ENCODE measurements at places on chromosomes 16 and 17.

DNA sequence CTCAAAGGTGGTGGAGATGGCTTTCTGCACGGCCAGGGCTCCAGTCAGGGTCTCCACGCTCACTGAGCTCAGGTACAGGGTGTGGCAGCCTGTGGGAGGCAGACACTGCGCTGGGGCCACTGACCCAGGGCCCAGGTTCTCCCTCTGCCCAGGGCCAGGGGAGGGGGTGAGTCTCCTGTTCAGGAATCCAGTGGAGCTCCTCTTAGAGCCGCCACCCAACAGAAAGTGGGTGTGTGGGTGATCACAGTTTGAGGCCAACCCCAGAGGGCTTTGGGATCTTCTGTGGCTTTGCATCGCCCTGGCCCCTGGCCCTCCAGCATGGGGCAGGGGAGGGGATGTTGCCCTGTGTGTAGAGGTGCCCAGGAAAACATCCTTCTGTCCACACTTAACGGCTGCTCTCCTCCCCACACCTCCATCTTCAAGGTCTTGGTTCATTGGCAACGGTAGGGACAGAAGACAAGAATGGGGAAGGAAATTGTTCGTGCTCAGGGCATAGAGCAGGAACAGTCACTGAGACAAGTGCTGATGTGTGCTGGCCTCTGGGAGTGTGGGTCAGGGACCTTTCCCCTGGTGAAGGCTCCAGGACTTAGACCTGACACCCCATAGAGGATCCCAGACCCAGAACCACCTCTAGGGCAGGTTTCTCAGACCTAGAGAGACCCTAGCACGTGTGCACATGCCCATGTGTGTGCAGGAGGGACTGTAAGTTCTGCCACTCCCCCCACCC is 21.5 kb downstream of the TNS4 start:
- H3K4me3 ChIP-seq = peak overlapping the region; percentile 15
- peak overlapping the region; percentile 83 for H3K27ac ChIP-seq
- no peaks in the 10 kb centered on the region for H3K36me3 ChIP-seq
- peaks cover 30% of the 10 kb centered on the region for H3K4me1 ChIP-seq
- no peak for DNase-seq
- H3K27me3 ChIP-seq = no peaks in the 10 kb centered on the region

- peaks cover 2% of the 10 kb centered on the region for H3K27me3 ChIP-seq
- DNase-seq = no peak
- H3K4me1 ChIP-seq = no peaks in the 10 kb centered on the region
- no peak overlapping the region for H3K4me3 ChIP-seq
Observed at GRCh38 chr16:79564671-79565107, 35.8 kb downstream of the MAF start.

GRCh38 chr17:68489919-68490318 is 22.3 kb upstream of the PRKAR1A start:
- peaks cover 12% of the 10 kb centered on the region for H3K4me1 ChIP-seq
- DNase-seq = no peak
- no peak overlapping the region for H3K27ac ChIP-seq
- no peak overlapping the region for H3K4me3 ChIP-seq

- H3K4me1 ChIP-seq = no peaks in the 10 kb centered on the region
- H3K36me3 ChIP-seq = peaks cover 8% of the 10 kb centered on the region
- no peak for DNase-seq
- H3K4me3 ChIP-seq = no peak overlapping the region
- no peak overlapping the region for H3K27ac ChIP-seq
- H3K27me3 ChIP-seq = no peaks in the 10 kb centered on the region
Observed at GRCh38 chr17:82172486-82173160, 40.0 kb downstream of the CCDC57 start.

GRCh38 chr16:77816293-77816692 is 27.9 kb downstream of the VAT1L start:
- H3K27me3 ChIP-seq = no peaks in the 10 kb centered on the region
- H3K36me3 ChIP-seq = no peaks in the 10 kb centered on the region
- no peak overlapping the region for H3K4me3 ChIP-seq
- H3K4me1 ChIP-seq = no peaks in the 10 kb centered on the region
- DNase-seq = no peak

DNA sequence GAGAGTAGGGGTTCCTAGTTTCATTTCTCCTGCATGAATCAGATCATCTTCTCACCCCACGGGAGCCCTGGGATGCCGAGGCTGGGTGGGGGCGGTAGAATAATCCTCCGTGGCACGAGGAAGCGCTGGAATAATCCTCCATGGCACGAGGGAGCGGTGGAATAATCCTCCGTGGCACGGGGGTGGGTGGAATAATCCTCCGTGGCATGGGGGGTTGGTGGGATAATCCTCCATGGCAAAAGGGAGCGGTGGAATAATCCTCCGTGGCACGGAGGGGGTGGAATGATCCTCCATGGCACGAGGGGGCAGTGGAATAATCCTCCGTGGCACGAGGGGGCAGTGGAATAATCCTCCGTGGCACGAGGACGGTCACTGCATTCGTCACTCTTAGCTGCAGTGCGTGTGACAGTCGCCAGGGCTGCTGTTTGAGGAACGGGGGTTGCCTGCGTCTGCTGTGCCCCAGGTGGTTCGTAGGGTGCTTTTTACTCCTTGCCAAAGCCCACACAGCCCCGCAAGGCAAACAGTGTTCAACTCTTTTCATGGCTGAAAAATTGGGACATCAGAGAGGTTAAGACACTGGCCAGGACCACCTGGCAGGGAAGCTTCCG is 152.5 kb downstream of the BANP start:
- H3K4me3 ChIP-seq = no peak overlapping the region
- no peaks in the 10 kb centered on the region for H3K4me1 ChIP-seq
- H3K36me3 ChIP-seq = no peaks in the 10 kb centered on the region
- no peak for DNase-seq

- H3K36me3 ChIP-seq = no peaks in the 10 kb centered on the region
- H3K4me1 ChIP-seq = peaks cover 25% of the 10 kb centered on the region
- no peak for DNase-seq
- no peak overlapping the region for H3K27ac ChIP-seq
Observed at GRCh38 chr17:19303367-19303776, 59.2 kb downstream of the B9D1 start.

DNA sequence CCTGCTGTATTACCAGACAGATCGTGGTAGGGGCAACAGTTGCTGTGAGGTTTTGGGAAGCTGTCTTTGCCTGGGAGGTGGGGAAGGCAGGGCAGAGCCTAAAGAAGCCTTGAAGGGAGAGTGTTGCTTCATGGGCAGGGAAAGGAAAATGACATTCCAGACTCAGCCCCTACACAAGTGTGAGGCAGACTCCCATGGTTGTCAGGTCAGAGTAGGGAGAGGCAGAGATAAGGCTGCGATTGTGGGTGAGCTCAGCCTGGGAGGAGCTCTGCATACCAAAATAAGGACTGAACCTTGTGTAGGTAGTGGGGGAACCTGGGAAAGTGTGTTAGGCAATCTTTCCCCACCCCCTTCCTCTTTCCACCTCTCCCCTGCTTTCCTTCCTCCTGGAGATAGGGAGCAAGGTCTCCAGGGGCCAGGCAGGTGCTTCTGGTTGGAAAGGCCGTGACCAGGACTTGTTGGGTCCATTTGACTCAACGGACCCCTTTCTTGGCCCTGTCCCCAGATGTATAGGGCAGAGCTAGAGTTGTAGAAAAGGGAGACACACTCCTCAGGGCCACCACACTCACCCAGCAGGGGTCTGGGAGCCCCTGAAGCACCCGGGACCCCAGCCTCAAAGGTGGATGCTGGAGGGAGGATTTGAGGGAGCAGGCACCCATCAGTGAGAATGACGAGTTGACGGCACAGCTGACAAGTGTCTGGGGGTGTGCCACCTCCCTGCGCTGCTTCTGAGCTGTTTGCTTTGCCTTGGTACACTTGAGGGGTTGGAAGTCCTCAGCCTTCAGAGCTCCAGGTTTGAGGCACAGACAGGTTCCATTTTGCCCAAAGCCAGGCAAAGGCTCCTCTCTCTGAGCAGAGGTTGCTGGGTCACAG is 18.5 kb upstream of the TOB1 start:
- peaks cover 15% of the 10 kb centered on the region for H3K4me1 ChIP-seq
- no peaks in the 10 kb centered on the region for H3K36me3 ChIP-seq
- H3K27me3 ChIP-seq = no peaks in the 10 kb centered on the region

- H3K4me3 ChIP-seq = peak overlapping the region; percentile 35
- H3K4me1 ChIP-seq = peaks cover 58% of the 10 kb centered on the region
- no peak overlapping the region for H3K27ac ChIP-seq
- peak; percentile 78 for DNase-seq
Observed at GRCh38 chr17:48724251-48725003, 1.4 kb downstream of the PRAC2 start.

- no peak overlapping the region for H3K4me3 ChIP-seq
- no peaks in the 10 kb centered on the region for H3K36me3 ChIP-seq
- H3K27me3 ChIP-seq = peaks cover 2% of the 10 kb centered on the region
- no peak for DNase-seq
- peaks cover 7% of the 10 kb centered on the region for H3K4me1 ChIP-seq
Observed at GRCh38 chr17:40525294-40525693, 23.9 kb upstream of the TNS4 start.

Measured in CD4-positive, CD25-positive, alpha-beta regulatory T cell (primary cell).